ENCODE measurements at places on chromosomes 5 and 9.
A peak's percentile ranks its signal among the peaks of the same experiment; 100 is the strongest.

DNA sequence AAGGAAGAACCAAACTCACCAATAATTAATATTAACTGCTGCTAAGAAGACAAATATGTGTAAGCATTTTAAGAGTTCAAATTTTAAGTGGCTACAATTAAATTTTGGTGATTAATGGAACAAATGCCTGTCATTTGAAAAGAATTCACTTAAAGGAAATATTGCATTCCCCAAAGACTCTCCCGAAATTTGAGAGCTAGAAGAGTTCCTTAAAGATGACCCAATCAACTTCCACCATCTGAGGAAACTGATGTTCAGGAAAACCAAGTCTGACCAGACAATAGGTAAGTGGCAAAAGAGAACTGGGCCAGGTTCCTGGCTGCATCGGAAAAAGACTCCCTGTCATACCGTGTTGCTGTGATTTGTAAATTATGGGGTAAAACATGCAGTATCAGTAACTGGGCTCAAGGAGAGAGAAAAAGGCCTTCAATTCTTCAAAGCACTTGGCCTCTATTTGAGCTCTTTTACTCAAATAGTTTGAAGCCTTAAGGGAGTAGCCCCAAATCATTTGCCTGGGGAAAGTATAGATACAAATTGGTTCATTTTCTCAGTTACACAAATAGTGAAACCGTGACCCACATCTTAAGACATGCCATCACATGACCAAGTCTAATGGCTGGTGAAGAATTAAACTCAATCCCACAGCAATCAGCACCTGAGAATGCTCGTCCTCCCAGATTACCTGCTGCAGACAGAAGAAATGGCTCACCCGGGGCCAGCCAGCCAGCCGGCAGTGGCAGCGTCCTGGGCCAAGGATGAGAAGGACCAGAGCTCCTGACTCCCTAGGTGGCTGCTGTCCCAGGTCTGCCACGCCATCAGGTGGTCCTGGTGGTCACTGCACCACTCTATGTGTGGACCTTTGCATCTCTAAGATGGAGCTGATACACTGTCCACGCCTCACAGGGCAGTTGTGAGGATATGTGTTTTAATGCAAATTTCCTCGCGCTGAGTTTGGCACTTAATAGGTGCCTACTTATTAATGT, 162.9 kb downstream of the TTLL11 start:
- no peak overlapping the region for H3K4me3 ChIP-seq
- no peaks in the 10 kb centered on the region for H3K27me3 ChIP-seq
- H3K27ac ChIP-seq, result no peak overlapping the region

DNA sequence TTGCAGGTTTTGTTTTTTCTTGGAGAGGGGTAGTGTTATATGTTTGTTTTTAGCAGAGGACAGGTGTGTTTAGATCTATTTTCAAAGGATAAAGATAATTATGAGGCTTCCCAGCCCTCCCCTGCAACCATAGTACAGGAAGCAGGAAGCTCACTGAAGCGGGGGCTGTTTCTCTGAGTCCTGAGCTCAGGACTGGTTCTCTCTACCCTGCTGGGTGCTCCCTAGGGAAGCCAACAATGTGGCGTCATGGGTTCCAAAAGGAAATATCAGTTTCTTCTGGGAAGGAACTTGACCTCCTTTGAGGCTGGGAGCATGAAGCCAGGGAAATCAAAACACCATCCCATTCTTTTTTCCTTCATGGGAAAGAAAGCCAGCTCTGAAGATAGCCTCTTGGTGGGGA, 62.2 kb downstream of the RAD23B start:
- DNase-seq, result no peak
- peaks cover 4% of the 10 kb centered on the region for H3K4me1 ChIP-seq
- no peak overlapping the region for H3K4me3 ChIP-seq

- no peak for DNase-seq
- no peaks in the 10 kb centered on the region for H3K36me3 ChIP-seq
- H3K27me3 ChIP-seq, result peaks cover 1% of the 10 kb centered on the region
- H3K4me1 ChIP-seq, result peaks cover 3% of the 10 kb centered on the region
- no peak overlapping the region for H3K4me3 ChIP-seq
Measured at GRCh38 chr5:113177225-113177624, 200.6 kb downstream of the DCP2 start.

GRCh38 chr5:139690064-139690802, 42.1 kb downstream of the CXXC5 start:
- no peaks in the 10 kb centered on the region for H3K27me3 ChIP-seq
- peak; percentile 63 for DNase-seq
- no peaks in the 10 kb centered on the region for H3K36me3 ChIP-seq
- H3K27ac ChIP-seq, result peak overlapping the region; percentile 40
- H3K4me3 ChIP-seq, result no peak overlapping the region

GRCh38 chr9:89097219-89097618, 81.4 kb downstream of the SHC3 start:
- no peaks in the 10 kb centered on the region for H3K4me1 ChIP-seq
- DNase-seq, result no peak

DNA sequence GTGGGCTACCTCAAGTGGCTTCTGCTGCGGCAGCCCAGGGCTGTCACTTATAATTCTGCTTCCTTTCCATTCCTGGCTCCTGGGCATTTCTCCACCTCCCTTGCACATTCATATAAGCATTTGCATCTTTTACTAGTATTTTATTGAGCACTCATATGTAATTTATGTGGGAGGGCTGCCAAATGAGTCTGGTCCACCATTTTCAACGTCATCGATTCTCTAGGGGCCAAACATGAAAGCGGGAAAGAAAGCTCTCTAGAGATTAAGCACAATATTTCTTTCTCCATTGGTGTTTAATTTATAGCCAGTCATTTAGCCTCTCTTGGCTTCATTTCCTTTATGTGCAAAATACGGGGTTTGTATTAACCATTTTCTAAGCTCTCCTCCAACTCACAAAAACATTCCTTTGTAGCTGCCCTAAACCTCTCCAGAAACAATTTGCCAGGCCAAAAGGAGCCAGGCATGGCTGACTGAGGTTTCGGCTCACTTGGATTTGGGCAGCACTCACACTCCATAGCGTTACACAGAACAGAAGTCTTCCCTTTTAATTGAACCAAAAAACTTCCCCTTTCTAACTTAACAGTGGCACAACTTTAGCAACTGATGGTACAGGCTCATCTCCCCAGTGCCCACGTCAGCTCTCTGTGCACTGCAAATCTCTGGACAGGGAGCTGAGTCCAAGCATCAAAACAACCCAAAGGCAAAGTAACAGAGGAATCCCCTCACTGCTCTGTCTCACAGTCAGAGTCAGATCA, 183.5 kb downstream of the ROR2 start:
- DNase-seq, result no peak
- H3K4me1 ChIP-seq, result no peaks in the 10 kb centered on the region
- H3K36me3 ChIP-seq, result no peaks in the 10 kb centered on the region
- no peak overlapping the region for H3K27ac ChIP-seq
- no peak overlapping the region for H3K4me3 ChIP-seq
- H3K27me3 ChIP-seq, result peaks cover 10% of the 10 kb centered on the region

GRCh38 chr9:127652733-127653132, 40.7 kb downstream of the STXBP1 start:
- DNase-seq, result no peak
- H3K27ac ChIP-seq, result no peak overlapping the region
- no peak overlapping the region for H3K4me3 ChIP-seq
- H3K36me3 ChIP-seq, result no peaks in the 10 kb centered on the region
- H3K27me3 ChIP-seq, result no peaks in the 10 kb centered on the region
- H3K4me1 ChIP-seq, result no peaks in the 10 kb centered on the region

DNA sequence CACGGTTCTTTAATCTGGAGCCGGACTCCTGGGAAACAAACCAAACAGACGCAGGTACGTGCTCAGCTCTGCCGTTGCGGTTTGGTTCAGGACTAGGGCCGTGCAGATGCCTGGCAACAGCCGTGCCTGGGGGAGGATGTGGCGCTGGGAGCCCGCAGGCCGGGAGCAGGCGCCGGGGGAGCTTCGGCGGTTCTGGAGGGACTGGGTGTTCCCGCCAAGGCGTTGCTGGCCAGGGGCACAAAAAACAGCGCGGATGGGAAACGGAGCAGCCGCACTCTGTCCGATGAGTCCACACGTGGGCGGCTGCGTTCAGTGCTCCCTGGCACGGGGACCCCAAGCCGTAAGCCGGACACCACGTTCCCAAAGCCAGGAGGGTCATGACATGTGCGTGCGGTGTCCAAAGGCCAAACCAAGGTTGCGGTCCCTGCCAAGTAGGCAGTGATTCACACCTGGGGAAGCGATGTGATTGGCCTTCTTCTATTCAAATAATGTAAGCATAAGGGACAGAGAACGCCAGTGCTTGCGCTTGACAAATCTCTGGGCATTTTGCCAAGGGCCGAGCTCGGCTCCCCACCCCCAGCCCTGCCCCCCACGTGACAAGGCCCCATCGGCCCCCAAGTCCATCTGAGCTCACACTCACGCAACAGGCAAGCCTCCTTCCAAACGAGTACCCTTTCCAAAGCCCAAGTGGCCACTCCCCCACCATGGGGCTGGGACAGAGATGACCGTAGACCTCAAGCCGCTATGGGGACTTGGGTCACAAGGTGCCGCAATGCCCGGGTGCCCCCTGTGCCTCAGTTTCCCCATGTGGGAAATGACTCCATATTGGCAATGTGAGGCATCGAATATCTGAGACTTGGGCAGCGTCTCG, 49.7 kb upstream of the NKD2 start:
- no peaks in the 10 kb centered on the region for H3K36me3 ChIP-seq
- no peak for DNase-seq
- H3K27me3 ChIP-seq, result peaks cover 8% of the 10 kb centered on the region
- no peak overlapping the region for H3K4me3 ChIP-seq

GRCh38 chr5:132049559-132049958, 10.9 kb upstream of the IL3 start:
- no peak for DNase-seq
- peaks cover 26% of the 10 kb centered on the region for H3K4me1 ChIP-seq
- H3K4me3 ChIP-seq, result no peak overlapping the region
- no peaks in the 10 kb centered on the region for H3K36me3 ChIP-seq
- no peak overlapping the region for H3K27ac ChIP-seq

Measured in natural killer cell (primary cell).